ENCODE measurements at places on chromosomes 3 and 15.

DNA sequence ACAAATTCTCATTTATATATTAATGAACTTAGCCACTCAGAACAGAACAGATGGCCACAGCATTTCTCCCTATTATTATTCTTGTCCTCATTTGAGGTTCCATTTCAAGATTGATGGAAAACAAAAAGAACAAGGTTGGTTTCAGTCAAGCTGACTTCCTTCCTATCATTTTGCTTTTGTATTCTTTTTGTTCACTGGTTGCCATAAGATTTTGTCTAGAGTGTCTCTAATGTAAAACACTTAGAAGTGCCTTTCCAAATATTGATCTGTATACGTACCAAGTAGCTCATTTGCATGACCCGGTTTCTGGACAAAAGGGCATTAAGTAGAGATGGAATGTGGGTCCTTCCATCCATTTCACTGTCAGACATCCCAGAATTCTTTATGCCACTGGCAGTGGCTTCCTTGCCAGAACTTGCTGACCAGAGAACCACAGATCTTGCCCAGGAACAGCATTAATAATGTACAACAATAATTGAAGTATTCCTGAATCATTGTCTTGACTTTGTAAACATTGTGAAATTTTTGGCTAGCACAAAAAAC is 63.8 kb downstream of the PEX5L start:
- DNase-seq, result no peak

DNA sequence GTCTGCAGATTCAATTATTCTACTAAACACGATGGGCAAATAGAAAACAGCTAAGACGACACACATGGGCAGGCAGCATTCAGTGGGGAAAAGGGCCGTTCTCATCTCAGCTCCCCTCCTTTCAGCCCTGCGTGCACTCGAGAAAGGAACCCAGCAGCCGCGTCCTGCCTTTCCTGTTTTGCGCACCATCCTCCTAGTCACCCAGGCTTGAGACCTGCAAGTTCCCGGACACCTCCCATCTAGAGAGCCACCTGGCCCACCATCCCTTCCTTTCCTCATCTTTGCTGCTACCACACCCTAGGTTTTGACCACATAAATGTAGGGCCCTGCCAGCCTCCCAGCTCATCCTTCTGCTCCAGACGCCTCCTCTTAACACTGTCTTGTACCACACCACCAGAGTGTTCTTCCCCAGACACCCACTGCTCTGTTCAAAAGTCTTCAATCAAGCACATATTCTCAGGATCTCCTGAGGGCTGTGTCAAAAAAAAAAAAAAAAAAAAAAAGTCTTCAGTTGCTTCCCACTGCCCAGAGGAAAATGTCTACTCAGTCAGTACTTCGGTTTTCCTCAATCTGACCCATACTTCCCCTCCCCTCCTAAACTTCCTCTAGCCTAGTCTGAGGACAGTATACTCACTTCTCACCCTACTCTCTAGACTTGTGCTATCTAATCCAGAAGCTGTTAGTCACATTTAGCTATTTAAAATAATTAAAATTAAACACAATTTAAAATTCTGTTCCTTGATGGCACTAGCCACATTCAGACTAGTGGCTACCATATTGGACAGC is 182.0 kb downstream of the STT3B start:
- no peak for DNase-seq

- DNase-seq, result no peak
These were observed 3.8 kb upstream of the PLXNA1 start for GRCh38 chr3:126979046-126979628.

DNA sequence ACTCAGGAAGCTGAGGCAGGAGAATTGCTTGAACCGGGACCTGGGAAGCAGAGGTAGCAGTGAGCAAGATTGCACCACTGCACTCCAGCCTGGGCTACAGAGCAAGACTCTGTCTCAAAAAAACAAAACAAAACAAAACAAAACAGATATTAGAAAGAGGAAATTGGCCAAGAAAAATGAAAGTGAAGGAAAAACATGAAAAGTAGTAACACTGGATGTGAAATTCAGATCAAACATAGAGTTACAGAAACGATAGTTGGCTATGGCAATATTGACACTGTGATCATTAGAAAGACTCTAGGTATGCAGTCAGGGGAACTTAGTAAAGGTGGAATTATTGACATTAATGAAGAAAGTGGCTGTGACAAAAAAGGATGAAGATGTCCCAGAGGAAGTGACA is 13.2 kb upstream of the TIPARP start:
- no peak for DNase-seq

- peak; percentile 66 for DNase-seq
These were observed 1.5 kb downstream of the SMAD6 start for GRCh38 chr15:66703540-66703941.

DNA sequence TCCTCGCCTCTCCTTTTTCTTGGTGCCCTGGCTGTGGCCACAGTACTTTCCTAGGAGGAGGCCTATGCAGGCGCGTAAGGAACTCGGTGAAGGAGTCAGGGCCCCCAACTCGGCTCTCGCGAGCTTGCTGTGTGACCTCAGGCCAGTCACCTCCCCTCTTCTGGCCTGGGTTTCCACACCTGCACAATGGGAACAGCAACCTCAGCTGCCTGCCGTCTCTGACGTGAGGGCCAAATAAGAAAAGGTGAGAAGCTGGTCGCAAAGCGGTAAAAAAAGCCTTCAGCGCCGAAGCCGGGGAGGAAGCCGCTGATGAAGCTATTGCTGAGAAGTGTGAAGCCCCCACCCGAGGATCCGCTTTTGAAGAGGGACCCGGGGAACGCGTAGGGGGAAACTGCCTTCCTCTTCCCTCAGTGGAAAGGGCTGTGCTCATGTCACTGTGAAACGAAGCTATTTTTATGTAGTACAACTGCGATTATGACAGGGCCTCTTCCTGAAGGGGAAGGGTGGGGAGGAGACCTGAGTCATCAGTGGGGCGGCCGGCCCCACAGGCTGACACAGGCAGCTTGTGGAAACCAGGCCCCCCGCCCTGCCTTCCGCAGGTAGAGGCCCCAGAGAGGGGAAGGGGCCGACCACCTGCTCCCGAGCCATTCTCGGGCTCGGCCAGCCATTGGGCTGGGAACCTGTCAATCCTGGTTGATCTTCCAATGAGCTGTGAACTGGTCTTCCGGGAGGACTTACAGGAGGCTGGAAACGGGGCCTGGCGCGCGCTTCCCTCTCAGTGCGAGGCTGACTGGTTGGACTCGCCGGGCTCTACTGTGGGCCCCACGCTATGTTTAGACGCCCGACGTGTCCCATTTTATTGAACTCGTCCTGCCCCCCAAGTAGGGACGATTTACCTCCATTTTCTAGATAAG is 18.0 kb upstream of the ANKDD1A start:
- peak; percentile 97 for DNase-seq

DNA sequence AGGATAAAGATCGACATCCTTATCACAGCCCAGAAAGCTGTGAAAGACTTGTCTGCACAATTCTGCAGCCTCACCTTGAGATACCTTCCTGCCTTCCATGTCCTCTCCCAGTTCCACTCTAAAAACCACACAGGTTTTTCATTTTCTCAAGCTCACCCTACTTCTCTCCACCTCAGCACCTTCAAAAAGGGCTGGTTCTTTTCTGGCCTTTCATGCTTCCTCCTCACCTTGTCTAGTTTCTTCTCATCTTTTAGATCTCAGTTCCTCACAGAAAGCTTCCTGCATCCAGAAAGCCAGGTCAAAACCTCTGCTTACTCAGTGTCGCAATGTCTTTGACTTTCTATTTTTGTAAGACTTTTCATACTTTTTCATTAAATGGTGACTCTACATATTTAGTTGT is 140.2 kb upstream of the STT3B start:
- DNase-seq, result no peak

GRCh38 chr15:52100807-52101442 is 11.7 kb downstream of the BCL2L10 start:
- DNase-seq, result peak; percentile 51

DNA sequence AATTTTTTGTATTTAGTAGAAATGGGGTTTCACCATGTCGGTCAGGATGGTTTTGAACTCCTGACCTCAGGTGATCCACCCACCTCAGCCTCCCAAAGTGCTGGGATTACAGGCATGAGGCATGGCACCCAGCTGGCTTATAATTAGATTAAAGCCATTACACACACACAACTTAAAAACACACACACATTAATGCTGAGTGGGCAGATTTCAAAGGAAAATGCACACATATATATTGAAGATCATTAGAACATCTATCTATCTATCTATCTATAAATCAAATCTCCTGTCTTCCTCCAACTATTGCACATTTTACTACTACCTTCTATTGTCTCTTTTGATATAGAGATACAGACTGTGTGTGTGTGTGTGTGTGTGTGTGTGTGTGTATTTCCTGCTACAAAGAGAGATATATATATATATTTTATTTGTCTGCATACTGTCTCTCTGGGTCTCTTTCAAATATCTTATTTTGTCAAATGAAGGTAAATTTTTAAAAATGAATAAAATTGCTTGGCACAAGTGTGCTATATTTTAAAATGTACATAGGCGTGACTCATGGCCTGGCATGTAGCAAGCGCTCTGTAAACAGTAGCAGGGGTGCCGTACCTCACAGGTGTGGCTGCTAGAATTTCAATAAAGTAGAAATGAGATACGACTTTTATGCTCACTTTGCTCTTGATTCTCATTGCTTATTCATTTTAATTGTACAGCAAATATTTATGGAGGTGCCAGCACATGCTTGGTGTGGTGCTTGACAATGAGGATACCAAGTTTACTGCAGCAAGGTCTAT is 655.8 kb downstream of the AGBL1 start:
- no peak for DNase-seq

DNA sequence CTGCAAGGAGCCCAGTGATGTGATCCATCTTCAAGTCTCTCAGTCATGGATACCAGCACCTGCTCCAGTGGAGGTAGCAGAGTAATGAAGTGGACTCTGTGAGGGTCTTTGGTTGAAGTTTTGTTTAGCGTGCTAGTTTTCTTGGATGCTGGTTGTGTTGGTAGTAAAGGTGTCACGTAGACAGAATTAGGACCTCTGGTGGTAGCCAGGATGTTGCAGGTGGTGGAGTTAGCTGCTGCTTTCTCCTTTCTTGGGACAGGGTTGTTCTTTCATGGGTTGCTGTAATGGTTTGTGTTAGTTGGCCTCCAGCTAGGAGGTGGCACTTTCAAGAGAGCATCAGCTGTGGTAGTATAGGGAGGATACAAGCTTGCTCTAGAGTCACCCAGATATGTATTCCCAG is 125.2 kb downstream of the ANXA2 start:
- no peak for DNase-seq

- no peak for DNase-seq
These were observed 86.5 kb downstream of the PRICKLE2 start for GRCh38 chr3:64138656-64139375.

GRCh38 chr15:25739687-25740121 is 123.4 kb downstream of the ATP10A start:
- DNase-seq, result peak; percentile 49

GRCh38 chr3:30286007-30286669 is 320.3 kb upstream of the TGFBR2 start:
- peak; percentile 73 for DNase-seq

- no peak for DNase-seq
These were observed 195.8 kb downstream of the BBX start for GRCh38 chr3:107718547-107718946.

- DNase-seq, result no peak
These were observed 216.3 kb upstream of the MLF1 start for GRCh38 chr3:158354713-158355112.

- no peak for DNase-seq
These were observed 119.7 kb downstream of the AQP9 start for GRCh38 chr15:58257776-58258325.

- no peak for DNase-seq
These were observed at the start of gene BDH1 for GRCh38 chr3:197555281-197556261. BDH1 (minus strand) TSS chr3:197555968; CDS start chr3:197546443, 9,525 bp downstream.

- no peak for DNase-seq
These were observed 11.8 kb downstream of the SSR3 start for GRCh38 chr3:156543043-156543555.

DNA sequence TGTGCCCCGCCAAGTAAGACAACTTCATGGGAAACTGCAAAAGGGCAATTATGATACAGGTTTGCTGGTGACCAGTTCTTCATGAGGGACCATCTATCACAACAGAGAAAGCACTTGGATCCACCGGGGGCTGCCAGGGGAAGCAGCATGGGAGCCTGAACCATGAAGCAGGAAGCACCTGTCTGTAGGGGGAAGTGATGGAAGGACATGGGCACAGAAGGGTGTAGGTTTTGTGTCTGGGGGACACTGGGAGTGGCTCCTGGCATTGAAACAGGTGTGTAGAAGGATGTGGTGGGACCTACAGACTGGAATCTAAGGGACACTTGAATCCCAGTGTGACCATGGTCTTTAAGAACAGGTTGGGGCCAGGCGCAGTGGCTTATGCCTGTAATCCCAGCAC is 22.6 kb downstream of the MKRN2 start:
- no peak for DNase-seq

- no peak for DNase-seq
These were observed 85.5 kb downstream of the FOXP1 start for GRCh38 chr3:71497971-71498444.

- DNase-seq, result no peak
These were observed 571.6 kb upstream of the CCDC54 start for GRCh38 chr3:106805625-106806024.

GRCh38 chr3:181561139-181562031 is 150.3 kb upstream of the SOX2 start:
- no peak for DNase-seq

DNA sequence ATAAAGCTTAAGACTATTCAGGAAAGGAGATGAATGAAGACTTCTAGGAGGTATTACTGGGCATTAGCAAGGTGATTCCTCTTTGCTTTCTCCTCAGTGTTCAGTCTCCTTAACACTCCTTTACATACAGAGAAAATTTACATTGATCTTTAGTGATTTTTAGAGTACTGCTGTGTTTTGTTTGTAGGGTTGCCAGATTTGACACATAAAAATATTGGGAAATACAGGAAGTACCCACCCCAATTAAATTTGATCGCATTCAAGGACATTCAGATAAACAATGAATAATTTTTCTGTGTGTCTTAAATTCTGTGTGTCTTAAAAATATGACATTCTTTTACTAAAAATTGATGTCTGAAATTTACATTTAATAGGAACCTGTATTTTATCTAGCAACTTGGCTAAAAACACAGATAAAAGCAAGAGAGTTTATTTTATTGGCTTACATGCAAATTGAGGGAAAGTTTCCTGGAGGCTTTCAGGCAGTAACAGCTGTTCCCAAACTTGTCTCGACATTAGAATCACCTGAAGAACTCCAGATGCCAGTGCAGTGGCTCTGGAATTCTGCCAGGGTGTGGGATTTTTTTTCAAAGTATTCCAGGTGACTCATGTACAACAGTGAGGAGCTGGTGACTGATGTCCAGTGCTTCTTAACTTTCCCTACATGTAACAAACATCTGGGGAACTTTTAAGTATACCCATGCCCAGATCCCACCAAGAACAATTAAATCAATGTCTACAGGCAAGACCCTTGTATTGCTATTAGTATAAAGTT is 23.4 kb upstream of the PLOD2 start:
- DNase-seq, result no peak

DNA sequence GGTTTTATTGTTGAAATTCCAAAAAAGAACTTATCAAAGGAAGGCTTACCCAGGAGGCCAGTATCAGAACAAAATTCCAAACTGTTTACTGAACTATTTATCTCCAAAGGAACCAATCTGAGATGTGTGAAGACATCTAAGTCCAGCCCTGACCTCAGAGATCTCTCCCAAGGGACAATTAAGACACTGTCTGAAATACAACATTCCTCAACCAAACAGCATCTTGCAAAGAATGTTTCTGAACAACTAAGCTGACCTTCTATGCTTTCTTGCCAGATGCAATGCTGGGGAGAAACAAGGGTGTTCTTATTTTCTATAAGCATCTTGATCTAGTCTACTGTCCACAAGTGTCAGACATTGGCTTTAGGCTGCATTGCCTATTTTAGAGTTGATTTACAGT is 13.6 kb downstream of the PDZRN3 start:
- no peak for DNase-seq
